Hair follicular keratinocyte (primary cell): ENCODE measurements at places on chromosomes 2 and 18. TPM values are rescaled to one million over a fixed set of nuclear protein-coding genes. Genes with fewer than 3 reads are reported as not detected.

The FRZB gene
- total RNA-seq, result 0.08 TPM in 1 of 2 replicates, not detected in the other

The IL18R1 gene
- total RNA-seq, result 2.0 and 2.1 TPM in 2 replicates

The BIN1 gene
- total RNA-seq, result 19.1 and 26.1 TPM in 2 replicates

The DSC2 gene
- 13.2 and 19.4 TPM in 2 replicates for total RNA-seq

The SPP2 gene
- not detected in 2 replicates for total RNA-seq

The CELF4 gene
- total RNA-seq, result not detected in 2 replicates

The C2orf66 gene
- not detected in 2 replicates for total RNA-seq

The CD302 gene
- 1.7 and 2.2 TPM in 2 replicates for total RNA-seq

The LIMS2 gene
- total RNA-seq, result not detected in 2 replicates

The CYP26B1 gene
- 2.9 and 3.6 TPM in 2 replicates for total RNA-seq

The PLEKHH2 gene
- total RNA-seq, result 1.3 TPM in 2 replicates

The GYPC gene
- total RNA-seq, result 0.62 and 6.5 TPM in 2 replicates

The AQP12A gene
- total RNA-seq, result not detected in 2 replicates

The CNDP1 gene
- total RNA-seq, result not detected in 2 replicates

The C2orf69 gene
- total RNA-seq, result 7.9 and 10.3 TPM in 2 replicates

The CTDSP1 gene
- 50.7 and 53.1 TPM in 2 replicates for total RNA-seq

The EVX2 gene
- total RNA-seq, result not detected in 2 replicates

The GALNT3 gene
- 89.5 and 100.0 TPM in 2 replicates for total RNA-seq

The IL1A gene
- total RNA-seq, result 305 and 483 TPM in 2 replicates

The APOB gene
- total RNA-seq, result not detected in 2 replicates
